CD4-positive, alpha-beta memory T cell (primary cell): ENCODE measurements at places on chromosomes 2 and 18. TPM values are rescaled to one million over a fixed set of nuclear protein-coding genes. Genes with fewer than 3 reads are reported as not detected.

DNA sequence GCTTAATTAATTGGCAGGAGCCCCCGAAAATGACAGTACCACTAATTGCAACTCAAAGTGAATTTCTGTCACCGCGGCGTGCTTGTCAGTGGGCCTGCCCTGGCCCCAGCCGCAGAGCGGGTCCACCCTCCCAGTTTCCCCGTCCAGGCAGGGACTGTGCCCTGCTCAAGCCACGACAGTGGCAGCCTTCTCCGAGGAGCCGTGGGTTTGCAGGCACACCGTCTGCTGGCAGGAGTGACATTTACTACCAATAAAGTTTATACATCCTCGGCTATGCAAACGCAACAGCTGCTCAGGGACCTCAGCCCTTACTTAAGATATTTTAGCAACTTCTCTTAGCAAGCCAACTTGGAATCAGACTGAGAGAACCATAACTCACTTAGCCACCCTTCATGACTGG is 112.7 kb downstream of the GBX2 start:
- no peak for DNase-seq

- peak; percentile 55 for DNase-seq
These were observed at the start of gene EDAR for GRCh38 chr2:108988796-108989713. Gene EDAR, minus strand, starts transcription at chr2:108989220. Its CDS starts 58,206 bp downstream, at chr2:108931014.

DNA sequence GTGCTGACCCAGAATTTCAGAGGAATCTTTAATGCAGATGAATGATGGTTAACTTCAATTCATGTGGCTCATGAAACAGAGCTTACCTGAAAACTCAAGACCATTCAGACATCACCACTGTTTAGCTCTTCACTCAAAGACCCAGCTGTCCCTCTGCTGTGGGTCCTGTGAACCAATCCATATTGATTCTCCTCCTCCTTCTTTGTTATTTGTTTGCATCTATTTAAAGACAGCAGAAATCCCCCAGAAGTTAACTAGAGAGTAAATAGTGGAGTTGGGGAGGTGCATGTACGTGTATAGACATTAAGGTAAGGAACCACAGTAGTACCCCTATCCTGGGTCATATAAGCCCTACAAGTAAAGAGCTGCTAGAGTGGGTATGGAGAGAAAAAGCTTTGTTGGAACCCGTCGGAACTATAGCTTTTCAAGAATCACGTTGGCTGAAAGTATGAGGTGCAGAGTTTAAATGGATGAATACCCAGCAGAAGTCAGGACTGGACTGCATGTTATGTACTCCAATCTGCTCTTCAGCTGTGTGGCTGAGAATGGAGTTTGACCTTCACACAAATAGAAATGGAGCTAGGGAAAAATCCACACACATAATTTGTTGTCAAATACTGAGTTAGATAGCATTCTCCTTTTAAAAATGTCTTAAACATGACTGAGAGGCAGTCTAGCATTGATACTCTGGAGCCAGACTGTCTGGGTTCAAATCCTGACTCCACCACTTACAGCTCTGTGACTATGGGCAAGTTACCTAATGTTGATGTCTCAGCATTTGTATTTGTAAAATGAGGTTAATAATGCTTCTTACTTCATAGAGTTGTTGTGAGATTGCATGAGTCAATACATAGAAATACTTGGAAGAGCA is 81.7 kb upstream of the HK2 start:
- DNase-seq, result no peak

The PAX8 gene
- total RNA-seq, result 2.3 TPM

The ZC3H8 gene
- total RNA-seq, result 18.9 TPM

The ATP6V1B1 gene
- not detected for total RNA-seq

- DNase-seq, result no peak
These were observed 1392.9 kb upstream of the ACVR2A start for GRCh38 chr2:146451972-146452371.

The POTEJ gene
- not detected for total RNA-seq

- no peak for DNase-seq
These were observed 317.5 kb downstream of the TMX3 start for GRCh38 chr18:68397241-68398035.

The ERMN gene
- 2.2 TPM for total RNA-seq

DNA sequence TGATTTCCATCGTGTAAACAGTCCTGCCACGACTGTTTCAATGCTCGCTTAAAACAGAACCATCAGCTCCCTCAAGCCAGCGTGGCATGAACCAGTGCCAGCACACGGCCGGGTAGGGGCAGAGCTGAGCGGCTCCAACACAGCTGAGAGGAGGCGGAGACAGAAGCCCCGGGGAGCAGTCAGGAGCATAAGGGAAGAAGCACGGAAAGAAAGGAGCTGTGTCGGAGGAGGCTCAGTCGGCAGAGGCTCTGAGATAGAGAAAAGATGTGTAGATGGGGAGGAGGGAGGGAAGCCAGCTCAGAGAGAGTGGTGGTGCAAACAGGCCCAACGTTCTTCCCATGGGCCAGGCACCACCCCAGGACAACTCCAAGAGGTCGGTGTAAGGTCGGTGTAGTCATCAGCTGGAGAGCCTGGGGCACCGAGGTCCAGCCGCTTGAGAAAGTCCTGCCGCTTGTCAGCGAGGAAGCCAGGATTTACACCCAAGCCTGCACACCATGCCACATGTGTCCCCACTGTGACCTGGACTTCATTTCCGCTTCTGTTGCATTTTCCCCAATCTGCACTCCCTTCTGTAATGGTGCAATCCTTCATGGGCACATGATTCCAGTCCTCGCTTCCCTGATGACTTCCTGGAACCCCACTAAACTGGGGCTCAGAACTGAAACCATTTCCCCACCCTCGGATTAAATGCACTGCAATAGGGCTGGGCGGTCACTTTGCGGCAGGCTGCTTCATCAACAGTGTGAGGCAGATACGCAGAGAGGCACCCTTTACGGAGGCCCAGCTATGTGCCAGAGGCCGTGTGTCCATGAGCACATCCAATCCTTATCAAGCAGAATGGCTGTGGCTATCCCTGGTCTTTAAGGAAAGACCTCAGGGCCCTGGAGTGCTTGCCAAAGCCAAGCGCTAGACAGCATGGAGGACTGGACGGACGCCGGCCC is 43.5 kb downstream of the CYP27C1 start:
- DNase-seq, result no peak

DNA sequence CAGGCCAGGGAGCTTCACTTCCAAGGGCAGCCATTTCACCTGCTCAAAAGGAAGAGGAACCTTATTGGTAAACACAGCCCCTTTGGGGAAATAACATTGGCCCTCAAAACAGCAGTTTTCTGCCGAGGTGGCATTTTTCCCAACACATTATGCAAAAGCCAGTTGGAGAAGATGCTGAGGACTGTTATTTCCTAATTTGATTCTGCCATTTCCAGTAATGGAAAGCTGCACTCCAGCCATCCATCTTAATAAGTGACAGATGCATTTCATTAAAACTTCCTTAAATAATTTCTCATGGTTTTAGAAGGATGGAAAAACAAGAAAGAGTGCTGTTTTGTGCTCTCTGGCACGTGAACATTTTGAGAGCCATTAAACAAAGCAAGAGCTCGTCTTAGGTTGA is 55.9 kb upstream of the ALK start:
- DNase-seq, result no peak

DNA sequence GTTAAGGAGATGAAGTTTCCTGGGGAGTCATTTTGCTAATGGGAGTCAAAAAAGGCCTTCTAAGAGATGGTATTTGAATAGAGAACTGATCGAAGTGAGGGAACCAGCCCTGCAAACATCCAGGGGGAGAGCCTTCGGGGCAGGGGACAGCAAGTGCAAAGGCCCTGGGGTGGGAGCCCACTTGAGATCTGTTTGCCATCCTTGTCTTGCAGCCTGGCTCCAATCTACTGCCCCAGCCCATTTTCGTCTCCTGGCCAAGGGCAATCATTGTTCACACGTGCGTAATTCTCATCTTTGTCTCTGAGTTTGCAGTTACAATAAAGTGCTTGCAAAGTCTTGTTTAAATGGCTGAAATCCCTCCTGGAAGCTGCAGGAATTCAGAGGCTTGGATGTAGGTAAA is 43.1 kb upstream of the AFF3 start:
- no peak for DNase-seq

- DNase-seq, result no peak
These were observed 1950.8 kb upstream of the PIK3C3 start for GRCh38 chr18:40004246-40004645.

DNA sequence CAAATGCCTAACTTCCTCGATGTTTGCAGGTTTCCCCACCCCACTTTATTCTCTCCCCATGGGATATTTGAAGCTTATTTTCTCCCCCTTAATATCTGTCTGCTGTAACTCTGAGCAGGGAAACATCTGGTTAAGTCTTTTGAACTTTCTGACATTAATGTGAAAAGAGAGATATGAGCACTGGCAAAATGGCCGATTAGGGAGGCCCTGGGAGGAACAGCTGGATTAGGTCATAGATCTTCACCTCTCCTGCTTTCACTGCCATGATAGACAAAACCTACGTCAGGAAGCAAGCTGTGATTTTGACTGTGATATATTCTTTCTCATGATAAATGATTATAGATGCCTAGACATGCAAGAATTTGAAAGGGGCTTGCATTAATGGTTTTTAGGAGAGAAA is 43.6 kb downstream of the LYPD6B start:
- no peak for DNase-seq

GRCh38 chr2:74374509-74375205 is 5.5 kb downstream of the DCTN1 start:
- no peak for DNase-seq

The GULP1 gene
- not detected for total RNA-seq

GRCh38 chr2:113922335-113922734 is 32.4 kb downstream of the ACTR3 start:
- DNase-seq, result no peak

The IMMT gene
- 82.7 TPM for total RNA-seq

DNA sequence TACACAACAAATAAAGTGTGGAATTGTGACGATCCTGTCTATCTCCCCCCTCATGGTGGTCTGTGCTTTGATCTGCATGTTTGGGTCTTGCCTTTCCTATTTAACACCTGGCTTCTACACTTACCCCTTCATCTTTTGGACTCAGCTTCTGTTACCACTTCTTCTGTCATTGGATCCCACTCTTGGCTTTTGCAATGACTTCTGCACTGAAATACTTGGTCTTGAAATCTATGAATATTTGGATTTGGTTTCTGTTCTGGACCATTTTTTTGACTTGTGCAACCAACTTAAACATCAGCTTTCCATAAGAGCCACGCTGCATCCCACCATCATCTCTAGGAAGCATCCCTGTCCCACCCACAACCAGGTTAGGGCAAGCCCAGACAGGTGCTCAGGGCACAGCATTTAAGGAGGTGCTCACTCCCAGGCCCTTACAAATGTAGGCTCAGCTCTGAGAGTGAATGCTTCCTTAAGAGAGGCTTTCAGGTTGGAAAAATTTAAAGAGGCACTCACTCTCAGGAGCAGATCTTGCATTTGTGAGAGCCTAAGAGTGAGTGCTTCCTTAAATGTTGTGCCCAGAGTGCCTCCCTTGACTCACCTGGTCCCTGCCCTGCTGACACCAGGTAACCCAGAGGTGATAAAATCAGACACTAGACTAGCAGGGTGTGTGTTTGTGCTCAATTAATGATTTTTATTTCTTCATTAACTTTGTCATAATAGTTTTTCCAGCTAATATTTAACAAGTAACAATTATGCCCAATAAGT is 124.5 kb upstream of the SH3BP4 start:
- no peak for DNase-seq

DNA sequence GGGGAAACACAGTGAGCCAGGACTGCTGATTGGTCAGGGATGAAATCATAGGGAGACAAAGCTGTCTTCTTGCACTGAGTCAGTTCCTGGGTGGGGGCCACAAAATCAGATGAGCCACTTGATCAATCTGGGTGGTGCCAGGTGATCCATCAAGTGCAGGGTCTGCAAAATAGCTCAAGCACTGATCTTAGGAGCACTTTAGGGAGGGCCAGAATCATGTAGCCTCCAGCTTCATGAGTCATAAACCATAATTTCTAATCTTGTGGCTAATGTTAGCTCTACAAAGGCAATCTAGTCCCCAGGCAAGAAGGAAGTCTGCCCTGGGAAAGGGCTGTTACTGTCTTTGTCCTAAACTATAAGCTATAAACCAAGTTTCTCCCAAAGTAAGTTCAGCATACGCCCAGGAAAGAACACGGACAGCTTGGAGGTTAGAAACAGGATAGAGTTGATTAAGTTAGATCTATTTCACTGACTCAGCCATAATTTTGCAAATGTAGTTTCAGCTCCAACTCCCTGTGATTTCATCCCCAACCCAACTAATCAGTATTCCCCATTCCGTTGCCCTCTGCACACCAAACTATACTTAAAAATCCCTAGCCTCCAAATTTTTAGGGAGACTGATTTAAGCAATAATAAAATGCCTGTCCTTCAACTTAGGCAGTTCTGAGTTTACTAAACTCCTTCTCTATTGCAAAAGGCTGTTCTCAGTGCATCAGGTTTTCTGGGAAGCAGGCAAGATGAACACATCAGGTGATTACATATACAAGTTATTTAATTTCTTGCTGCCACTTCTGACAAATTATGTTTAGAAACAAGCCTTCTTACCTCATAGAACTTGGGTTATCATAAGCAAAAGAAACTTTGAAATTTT is 226.9 kb upstream of the SPOPL start:
- no peak for DNase-seq

GRCh38 chr2:203808046-203808750 is 59.4 kb upstream of the CTLA4 start:
- DNase-seq, result no peak

The FBXO41 gene
- total RNA-seq, result 9.8 TPM

GRCh38 chr2:104846786-104847585 is 6.9 kb upstream of the POU3F3 start:
- DNase-seq, result no peak

DNA sequence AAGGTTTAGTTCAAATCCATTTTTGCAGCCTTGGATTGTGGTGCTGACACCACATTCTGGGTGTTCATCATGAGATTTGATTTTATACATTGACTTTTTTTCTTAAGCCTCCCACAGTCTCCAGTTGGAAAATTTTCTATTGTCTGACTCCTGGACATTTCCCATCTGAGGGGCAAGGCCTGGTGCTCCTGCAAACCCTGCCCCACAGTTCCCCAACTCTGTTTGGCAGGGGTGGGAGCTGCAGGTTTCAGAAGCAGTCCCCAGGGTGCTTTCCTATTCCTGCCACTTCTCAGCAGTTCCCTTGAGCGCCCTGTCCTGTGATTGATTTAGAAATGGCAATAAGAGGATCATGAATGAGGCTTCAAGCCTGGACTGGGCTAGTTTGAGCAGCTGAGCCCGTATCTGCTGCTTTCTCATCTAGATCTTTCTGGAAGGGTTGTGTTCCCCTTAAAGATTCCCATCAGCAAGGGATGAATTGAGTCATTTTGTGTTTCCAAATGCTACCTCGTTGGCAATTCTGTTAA is 77.0 kb downstream of the CIB4 start:
- no peak for DNase-seq

The FASTKD2 gene
- total RNA-seq, result 23.0 TPM

- DNase-seq, result no peak
These were observed 325.3 kb upstream of the MEX3C start for GRCh38 chr18:51522821-51523220.

DNA sequence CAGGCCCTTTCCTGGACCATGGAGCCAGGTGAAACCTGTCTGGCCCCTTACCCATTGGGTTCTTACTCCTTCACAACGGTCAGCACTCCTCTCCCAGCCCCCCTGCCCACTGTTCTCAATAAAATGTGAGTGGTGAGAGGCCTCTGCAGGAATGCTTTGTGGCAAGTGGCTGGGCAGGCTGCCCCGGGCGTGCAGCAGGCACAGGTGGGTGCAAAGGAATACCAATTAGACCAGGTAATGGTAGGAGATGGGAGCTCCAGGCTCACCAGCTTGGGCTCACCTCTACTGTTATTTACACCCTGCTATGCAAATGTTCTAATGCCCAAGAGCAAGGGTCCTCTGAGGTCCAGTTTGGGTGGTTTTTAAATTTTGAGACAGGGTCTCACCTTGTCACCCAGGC is 6.0 kb downstream of the PRADC1 start:
- no peak for DNase-seq

The LRP1B gene
- total RNA-seq, result not detected

The TMEM169 gene
- total RNA-seq, result 3.6 TPM

The FTCDNL1 gene
- 1.9 TPM for total RNA-seq

GRCh38 chr2:233321166-233321565 is 13.6 kb downstream of the SAG start:
- no peak for DNase-seq
